ENCODE measurements at places on chromosomes 1 and 21. TPM values are rescaled to one million over a fixed set of nuclear protein-coding genes. Genes with fewer than 3 reads are reported as not detected.

- DNase-seq, result peak; percentile 91
These were observed 34.9 kb upstream of the VASH2 start for GRCh38 chr1:212915245-212916091.

GRCh38 chr1:29258976-29259801 is 22.9 kb downstream of the PTPRU start:
- no peak for DNase-seq

- no peak for DNase-seq
These were observed 54.6 kb upstream of the IPO9 start for GRCh38 chr1:201774224-201774982.

DNA sequence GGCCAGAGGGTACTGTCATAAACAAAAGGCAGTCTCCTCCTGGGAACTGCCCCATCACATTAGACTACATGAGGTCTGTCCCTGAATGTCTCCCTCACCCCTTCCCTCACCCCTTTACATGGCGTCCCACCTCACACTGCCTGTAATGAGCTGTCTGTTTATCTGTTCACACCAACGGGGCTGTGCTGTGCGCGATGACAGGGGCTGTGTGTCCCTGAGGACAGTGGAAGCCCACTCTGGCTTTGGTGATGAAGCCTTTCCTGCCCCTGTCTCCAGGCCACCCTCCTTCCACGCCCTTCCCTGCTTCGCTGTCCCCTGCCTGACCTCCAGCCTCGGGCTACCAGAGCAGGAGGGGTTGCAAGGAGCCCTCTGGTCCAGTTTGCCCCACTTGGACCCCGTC is 22.7 kb downstream of the RHBG start:
- DNase-seq, result no peak

GRCh38 chr1:162040001-162040400 is 16.3 kb upstream of the OLFML2B start:
- DNase-seq, result no peak

DNA sequence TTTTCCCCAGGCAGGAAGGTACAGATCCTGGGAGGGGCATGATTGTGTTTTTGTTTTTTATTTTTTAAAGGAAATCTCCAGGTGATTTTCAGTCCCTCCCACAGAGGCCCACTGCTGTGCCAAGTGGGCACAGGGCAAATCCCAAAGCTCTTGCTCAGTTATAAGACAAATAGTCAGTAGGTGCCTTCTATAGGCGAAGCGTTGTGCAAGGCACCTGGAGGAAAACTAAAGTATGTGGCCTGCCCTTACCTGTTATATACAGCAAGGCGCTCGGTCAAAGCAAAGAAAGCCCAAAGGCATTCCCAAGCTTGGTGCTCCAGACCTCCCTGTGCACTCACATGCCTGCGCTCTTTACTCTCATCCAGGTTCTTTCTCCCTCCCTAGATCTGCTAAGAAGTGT is 81.0 kb downstream of the KCNJ15 start:
- no peak for DNase-seq

DNA sequence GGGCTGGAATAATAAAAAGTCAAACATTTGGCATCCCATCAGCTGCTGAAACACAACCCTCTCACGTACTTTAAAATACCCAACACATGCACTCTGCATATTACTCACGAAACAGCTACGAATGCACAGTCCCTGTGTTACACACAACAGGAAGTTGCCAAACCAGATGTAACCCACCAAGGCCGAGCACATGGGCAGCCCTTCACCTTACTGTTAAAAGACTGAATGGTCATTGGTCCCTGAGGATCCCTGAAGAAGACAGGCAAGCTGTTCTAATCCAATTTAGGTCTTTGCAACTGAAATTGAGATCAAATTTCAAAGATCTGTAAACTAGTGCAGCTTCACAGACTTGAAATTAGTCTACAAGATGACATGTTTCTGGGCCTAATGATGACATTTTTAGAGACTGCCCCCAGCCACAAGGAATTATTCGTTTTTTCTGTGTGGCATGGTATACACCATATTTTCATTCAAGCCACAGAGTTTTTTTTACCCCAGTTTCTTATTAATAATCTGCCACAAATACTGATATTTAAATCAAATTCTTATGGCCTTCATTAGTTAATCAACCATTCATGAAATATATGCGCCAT is 25.6 kb upstream of the IER5 start:
- no peak for DNase-seq

DNA sequence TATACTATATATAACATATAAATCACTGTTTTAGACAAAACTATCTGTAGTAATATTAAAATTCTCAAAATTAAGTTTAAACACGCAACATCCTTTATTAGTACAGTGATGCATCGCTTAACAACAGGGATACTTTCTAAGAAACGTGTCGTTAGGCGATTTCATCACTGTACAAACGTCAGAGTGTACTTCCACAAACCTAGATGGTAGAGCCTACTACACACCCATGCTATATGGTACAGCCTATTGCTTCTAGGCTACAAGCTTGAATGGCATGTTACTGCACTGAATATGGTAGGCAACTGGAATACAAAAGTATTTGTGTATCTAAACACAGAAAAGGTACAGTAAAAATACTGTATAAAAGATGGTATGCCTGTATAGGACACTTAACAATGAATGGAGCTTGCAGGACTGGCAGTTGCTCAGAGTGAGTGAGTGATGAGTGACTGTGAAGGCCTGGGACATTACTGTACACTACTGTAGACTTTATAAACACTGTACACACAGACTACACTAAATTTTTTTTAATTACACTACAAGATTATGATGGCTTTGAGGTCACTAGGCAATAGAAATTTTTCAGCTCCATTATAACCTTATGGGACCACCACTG is 10.5 kb downstream of the FOXJ3 start:
- DNase-seq, result no peak

GRCh38 chr21:17805966-17806365 is 13.2 kb downstream of the C21orf91 start:
- DNase-seq, result no peak

GRCh38 chr1:80915491-80915890 is 885.2 kb upstream of the ADGRL2 start:
- DNase-seq, result peak; percentile 9

KIRREL1 gene
- 22.2 TPM for total RNA-seq

EIF3I gene
- total RNA-seq, result 554 TPM

RRP1B gene
- 23.5 TPM for total RNA-seq

CFHR3 gene
- total RNA-seq, result not detected
